ENCODE measurements at places on chromosomes 7 and 10.

DNA sequence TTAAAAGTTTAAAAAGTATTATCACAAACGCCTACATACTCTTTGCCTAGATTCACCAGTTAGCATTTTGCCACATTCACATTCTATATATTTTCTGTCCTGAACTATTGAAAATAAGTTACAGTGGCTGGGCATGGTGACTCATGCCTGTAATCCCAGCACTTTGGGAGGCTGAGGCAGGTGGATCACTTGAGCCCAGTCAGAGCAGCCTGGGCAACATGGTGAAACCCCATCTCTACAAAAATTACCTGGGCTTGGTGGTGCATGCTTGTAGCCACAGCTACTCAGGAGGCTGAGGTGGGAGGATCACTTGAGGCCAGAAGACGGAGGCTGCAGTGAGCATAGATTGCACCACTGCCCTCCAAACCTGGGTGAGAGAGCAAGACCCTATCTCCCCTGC, 5.3 kb downstream of the ARPC1A start:
- DNase-seq: peak; percentile 49

DNA sequence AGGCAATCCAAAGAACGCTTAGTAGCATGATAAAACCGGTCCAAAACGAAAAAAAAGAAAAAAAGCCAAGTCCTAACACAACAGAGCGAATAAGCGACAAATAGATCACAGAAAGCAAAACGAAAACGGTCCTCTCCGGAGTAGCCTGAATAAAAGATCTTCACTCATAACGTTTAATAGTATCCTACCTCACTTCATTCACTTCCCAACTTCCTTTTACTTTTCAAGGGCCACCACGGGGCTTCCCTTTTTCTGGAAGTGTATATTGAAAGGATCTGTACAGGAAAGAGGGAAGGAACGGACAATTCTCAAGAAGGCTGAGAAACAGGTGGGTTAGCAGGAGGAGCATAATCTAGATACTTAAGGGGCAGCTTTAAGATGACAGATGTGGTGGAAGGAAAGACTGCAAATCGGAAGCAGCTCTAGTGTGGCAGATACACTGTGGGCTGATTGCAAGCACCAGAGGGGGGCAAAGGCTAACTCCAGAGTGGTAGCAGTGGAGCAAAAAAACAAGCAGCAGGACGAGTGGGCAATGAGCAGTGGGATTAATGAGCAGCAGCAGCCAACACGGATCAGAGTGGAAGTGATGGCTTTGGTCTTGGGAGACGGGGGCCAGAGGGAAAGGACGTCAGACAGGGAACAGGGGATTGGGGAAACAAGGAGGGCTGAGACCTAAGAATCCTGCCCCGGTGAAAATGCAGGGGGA, 866 bp downstream of the CNOT4 start:
- no peak for DNase-seq

DNA sequence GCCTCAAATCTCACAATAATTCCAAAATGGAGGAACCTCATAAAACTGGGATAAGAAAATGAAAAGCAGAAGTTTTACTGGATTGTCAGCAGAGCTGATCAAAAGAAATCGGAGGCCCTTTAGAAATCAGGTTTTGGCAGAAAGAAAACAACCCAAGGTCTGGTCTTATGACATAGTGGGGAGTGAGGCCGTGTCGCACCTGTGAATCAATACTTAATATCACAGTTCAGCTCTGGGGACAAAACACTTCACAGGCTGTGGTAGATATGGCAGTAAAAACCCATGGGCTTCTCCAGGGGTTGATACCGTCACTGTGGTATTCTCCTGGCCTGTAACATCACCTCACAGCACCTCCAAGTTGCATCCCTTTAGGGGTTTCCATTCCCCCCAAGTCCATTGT, 6.5 kb upstream of the MALSU1 start:
- DNase-seq: no peak

DNA sequence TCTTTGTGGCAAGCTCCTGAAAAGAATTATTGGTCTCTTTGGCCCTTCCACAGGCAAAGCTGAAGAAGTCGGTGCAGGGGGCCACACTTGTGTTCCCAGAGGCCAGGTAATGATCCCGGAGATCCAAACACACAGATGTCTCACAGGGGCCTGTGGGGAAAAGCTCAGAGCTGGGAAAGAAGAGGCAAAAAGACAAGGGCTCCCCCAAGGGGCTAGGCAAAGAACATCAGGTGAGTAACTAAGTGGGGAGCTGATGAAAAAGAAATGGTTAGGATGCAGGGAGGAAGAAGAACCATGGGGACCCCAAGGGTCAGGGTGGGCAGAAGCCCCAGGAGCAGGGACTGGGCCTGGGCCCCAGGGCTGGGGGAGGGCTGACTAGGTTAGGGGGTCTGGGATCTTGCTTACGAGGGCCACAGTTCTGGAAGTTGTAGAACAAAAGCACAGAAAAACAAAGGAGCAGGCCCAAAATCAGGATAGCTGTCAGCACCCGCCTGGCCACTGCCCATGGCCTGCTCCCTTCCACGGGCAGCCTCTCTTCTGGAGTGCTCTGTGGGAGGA, 1.1 kb downstream of the KEL start:
- no peak for DNase-seq

- no peak for DNase-seq
Measured at GRCh38 chr10:34223658-34224057, 591.4 kb downstream of the PARD3 start.

DNA sequence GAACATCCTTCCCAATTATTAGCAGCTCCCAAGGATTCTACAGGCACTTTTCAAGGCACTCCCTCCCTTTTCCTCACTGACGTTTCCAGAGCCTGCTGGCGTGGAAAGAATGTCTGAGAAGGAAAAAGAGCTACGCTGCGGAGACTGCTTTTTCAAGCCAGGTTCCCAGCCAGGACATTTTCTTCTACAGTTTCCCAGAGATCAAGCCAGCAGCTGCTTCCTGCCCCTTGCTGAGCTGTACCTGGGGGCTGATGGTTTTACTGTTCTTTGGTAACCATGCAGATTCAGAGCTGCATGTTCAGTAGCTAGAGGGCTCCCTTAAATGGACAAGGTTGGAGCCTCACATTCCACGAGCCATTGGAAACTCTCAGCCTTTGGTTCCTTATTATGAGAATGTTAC, 133.4 kb downstream of the EVX1 start:
- no peak for DNase-seq

GRCh38 chr7:755413-755805, 28.3 kb upstream of the PRKAR1B start:
- no peak for DNase-seq

GRCh38 chr7:96786261-96786997, 76.8 kb upstream of the SEM1 start:
- no peak for DNase-seq

DNA sequence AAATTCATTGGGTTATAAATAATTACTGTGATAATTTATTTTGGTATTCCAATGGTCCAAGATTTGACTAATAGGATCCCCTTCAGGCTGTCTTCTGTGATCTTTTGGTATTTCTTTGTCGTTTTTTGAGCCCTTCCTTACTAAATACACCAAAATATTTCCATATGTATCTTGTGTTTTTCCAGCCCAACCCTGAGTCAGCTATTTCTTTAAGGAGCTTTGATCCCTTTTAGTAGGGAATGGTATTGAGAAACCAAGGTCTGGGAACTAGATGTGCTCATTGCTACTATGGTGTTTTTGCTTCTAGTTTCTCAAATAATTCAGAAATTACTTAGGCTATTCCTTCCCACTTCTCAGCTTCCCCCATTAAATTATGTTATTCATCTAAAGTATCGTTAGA, 15.3 kb downstream of the NHLRC2 start:
- DNase-seq: no peak

- DNase-seq: no peak
Measured at GRCh38 chr7:128042012-128042411, 10.8 kb upstream of the LRRC4 start.

GRCh38 chr7:72343991-72344390, 68.1 kb downstream of the CALN1 start:
- no peak for DNase-seq

DNA sequence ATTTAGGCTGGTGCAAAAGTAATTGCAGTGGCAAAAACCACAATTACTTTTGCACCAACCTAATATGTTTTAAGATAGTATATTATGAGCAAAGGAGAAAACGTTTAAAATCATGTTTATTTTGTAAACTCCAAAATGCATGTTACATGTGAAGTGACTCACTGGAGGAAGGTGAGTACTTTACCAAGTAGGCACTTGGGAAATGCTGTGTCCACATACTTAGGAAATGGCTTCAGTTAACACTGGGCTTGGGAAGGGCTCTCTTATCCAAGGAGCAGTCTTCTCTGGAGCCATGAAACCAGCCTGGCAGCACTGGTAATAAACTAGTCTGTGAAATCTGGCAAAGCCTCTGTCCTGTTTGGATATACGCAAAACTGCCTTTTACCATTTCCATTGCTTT, 4.4 kb downstream of the RPS24 start:
- no peak for DNase-seq

DNA sequence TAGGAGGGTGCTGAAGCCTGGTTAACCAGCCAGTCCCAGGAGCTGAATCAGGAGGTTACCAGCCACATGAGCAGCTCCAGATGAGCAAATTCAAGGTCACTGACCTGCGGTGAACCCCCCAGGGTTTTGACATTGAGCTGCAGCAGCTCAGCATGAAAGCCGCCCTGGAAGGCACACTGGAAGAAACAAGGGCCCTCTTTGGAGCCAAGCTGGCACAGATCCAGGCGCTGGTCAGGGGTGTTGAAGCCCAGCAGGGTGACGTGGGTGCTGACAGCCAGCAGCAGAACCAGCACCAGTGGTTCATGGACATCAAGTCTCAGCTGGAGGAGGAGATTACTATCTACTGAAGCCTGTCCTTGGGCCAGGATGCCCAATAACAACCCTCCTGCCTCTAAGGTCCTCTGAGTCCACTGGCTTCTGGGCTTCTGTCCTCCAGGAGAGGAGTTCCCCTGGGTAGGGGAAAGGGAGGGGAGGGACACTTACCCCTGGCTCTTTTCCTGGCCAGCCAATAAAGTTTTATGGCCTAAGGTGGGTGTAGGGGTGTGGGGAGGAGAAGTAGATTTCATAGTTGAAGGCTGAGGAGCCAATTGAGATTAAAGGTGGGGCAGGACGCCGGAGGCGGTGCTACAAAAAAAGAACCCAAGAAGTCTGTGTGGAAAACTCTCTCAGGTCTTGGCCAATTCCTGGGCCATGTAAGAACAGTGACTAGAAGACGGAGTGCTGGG, 29.4 kb upstream of the ATOH7 start:
- DNase-seq: no peak

All from stimulated activated CD8-positive, alpha-beta memory T cell treated with anti-CD3 and anti-CD28 coated beads, Interleukin-4, amount 100 ng/mL, for 48 hours (primary cell).